Calu3 (cell line): ENCODE measurements at places on chromosomes 1 and 21. TPM values are rescaled to one million over a fixed set of nuclear protein-coding genes. Genes with fewer than 3 reads are reported as not detected.

Gene ABCG1
- total RNA-seq, result 0.19 and 0.29 TPM in 2 replicates

Gene PDPN
- total RNA-seq, result not detected in 2 replicates

Gene PRPF38A
- 46.7 and 52.4 TPM in 2 replicates for total RNA-seq

Gene PTAFR
- 2.4 and 2.5 TPM in 2 replicates for total RNA-seq

DNA sequence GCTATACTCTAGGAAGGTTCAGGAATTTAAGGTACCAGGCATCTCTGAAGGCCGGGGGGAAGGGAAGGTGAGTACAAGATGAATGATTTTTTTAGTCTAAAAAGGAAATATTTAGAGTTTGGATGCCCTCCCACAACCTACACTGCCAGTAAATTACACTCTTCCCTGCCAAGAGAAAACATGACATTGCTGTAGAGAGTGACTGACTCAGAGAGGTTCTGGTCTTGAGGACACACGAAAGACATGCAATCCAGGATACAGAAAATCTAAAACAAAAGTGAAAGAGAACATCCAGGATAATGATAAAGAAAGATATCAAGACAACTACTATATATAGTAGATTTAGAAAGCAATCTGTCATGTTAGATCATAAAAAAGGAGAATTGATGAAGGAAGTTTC is 200.5 kb downstream of the TYW3 start:
- H3K27ac ChIP-seq, result no peak overlapping the region
- no peak overlapping the region for H3K4me3 ChIP-seq
- H3K4me1 ChIP-seq, result no peaks in the 10 kb centered on the region
- H3K27me3 ChIP-seq, result no peaks in the 10 kb centered on the region

- no peak overlapping the region for H3K27ac ChIP-seq
- no peaks in the 10 kb centered on the region for H3K27me3 ChIP-seq
- no peak overlapping the region for H3K4me3 ChIP-seq
- peak; percentile 76 for DNase-seq
Observed at GRCh38 chr1:39258146-39258924, 53.8 kb downstream of the MACF1 start.

- H3K27me3 ChIP-seq, result peaks cover 26% of the 10 kb centered on the region
- no peaks in the 10 kb centered on the region for H3K4me1 ChIP-seq
- no peak overlapping the region for H3K27ac ChIP-seq
- H3K4me3 ChIP-seq, result no peak overlapping the region
- H3K36me3 ChIP-seq, result no peaks in the 10 kb centered on the region
- DNase-seq, result no peak
Observed at GRCh38 chr1:22639286-22639685, 2.9 kb downstream of the C1QA start.

DNA sequence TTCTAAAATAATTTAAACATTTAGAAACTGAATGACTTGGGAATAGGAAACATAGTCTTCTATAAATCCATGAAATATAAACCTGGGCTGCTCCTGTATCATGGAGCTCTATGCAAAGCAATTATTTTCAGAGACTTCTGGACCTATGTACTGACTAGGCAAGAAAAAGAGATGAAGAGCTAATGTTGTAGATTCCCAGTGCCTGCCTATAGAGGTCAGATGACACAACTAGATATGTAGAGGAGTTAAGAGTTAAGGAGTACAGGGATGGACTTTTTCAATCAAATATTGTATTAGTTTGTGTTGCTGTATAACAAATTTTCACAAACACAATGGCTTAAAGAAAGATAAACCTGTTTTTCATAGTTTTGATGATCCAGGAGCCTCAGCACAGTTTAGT is 1434.5 kb downstream of the KCNT2 start:
- H3K4me3 ChIP-seq, result no peak overlapping the region
- DNase-seq, result no peak
- no peaks in the 10 kb centered on the region for H3K36me3 ChIP-seq
- no peaks in the 10 kb centered on the region for H3K27me3 ChIP-seq

DNA sequence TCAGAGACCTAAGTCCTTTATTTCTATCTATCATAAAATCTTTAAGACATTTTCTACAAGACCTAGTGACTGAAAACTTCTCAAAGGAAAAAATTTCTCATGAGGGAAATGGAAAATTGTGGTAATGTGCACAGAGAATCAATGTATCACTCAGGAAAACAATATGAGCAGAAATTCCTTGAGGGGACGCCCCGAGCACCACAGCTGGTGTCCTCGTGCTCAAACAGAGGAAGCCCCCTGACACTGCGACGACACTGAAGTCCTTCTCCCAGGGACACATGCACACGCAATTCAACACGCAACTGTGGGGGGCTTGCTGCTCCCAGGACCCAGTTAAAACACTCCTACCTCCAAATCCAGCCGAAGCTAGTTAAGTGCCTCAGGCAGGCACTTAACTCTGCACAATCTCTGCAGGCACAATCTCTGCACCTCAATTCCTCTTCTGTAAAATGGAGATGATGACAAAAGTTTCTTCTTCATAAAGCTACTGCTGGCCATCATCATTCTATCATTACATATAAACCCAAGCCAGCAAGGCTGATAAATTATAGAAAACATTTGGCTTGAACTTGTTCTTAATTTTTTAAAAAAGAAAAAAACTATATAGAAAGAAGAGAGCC is 16.0 kb downstream of the ZBTB17 start:
- H3K27me3 ChIP-seq, result no peaks in the 10 kb centered on the region
- DNase-seq, result no peak
- H3K36me3 ChIP-seq, result peaks cover 9% of the 10 kb centered on the region
- H3K27ac ChIP-seq, result no peak overlapping the region
- peaks cover 10% of the 10 kb centered on the region for H3K4me1 ChIP-seq
- H3K4me3 ChIP-seq, result no peak overlapping the region

GRCh38 chr1:231528172-231529029 is at the start of gene TSNAX:
TSNAX (plus strand) TSS chr1:231528669; CDS start chr1:231528811, 142 bp downstream.
- peak within 1 kb of the TSS; percentile 98 for H3K4me3 ChIP-seq
- H3K27me3 ChIP-seq, result no peaks in the 10 kb centered on the region
- peaks cover 26% of the 10 kb centered on the region for H3K4me1 ChIP-seq
- peaks cover 37% of the 10 kb centered on the region for H3K36me3 ChIP-seq

- no peak overlapping the region for H3K4me3 ChIP-seq
- no peak for DNase-seq
- no peaks in the 10 kb centered on the region for H3K36me3 ChIP-seq
- H3K27ac ChIP-seq, result no peak overlapping the region
- H3K27me3 ChIP-seq, result no peaks in the 10 kb centered on the region
Observed at GRCh38 chr21:28099001-28099705, 893.5 kb downstream of the LTN1 start.

DNA sequence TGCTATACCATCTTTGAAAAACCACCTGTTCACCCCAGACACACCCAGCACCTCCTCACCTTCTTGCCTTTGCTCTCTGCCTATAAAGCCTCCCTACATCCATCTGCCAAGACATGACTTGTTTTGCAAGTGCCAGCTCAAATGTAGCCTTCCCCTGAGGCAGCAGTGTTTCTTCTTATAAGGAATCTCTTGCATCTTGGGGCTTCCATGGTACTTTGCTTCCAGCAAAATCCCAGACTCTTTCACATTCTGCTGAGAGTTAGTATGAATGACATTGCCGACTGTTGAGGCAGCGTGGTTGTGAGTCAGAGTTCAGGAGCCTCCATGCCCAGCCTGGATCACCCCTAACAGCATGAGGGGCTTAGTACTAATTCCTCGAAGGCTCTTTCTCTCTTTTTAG is 217.4 kb upstream of the RUNX1 start:
- no peaks in the 10 kb centered on the region for H3K27me3 ChIP-seq
- peak overlapping the region; percentile 18 for H3K27ac ChIP-seq
- H3K4me3 ChIP-seq, result no peak overlapping the region
- H3K36me3 ChIP-seq, result no peaks in the 10 kb centered on the region

DNA sequence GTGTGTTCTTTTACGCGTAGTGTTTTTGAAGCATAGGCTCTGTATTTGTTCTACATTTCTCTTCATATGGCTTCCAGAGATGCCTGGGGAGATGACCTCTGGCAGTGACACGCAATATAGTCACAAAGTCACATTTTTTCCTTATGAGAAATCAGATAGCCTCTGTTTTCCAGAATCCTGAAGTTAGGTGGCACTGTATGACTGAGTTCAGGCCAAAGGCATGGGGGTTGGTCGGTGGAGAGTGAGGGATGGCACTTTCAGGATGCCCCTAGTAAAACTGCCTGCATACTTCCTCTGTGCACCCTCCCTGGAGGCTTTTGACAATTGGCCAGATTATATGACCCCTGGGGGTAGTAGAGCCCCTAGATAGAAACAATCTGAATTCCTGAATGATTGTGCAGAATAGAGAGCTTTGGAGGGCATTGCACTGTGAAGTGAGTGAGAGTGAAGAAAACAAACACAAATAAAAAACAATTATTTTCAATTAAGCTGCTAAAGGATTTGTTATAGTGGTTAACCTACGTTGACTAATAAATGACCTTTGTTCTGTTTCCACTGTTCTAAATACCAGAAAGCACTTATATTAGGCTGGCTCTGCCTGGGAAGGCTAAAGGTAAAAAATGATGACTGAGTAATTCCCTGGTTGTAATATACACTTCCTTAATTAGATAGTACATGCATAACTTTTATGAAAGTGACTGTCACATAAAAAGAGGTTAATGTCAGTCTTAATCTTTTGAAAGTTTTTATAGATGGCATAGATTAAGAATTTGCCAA is 1660.8 kb downstream of the PLA2G4A start:
- peak overlapping the region; percentile 7 for H3K27ac ChIP-seq
- H3K27me3 ChIP-seq, result no peaks in the 10 kb centered on the region
- DNase-seq, result peak; percentile 37
- H3K4me3 ChIP-seq, result no peak overlapping the region
- no peaks in the 10 kb centered on the region for H3K36me3 ChIP-seq

DNA sequence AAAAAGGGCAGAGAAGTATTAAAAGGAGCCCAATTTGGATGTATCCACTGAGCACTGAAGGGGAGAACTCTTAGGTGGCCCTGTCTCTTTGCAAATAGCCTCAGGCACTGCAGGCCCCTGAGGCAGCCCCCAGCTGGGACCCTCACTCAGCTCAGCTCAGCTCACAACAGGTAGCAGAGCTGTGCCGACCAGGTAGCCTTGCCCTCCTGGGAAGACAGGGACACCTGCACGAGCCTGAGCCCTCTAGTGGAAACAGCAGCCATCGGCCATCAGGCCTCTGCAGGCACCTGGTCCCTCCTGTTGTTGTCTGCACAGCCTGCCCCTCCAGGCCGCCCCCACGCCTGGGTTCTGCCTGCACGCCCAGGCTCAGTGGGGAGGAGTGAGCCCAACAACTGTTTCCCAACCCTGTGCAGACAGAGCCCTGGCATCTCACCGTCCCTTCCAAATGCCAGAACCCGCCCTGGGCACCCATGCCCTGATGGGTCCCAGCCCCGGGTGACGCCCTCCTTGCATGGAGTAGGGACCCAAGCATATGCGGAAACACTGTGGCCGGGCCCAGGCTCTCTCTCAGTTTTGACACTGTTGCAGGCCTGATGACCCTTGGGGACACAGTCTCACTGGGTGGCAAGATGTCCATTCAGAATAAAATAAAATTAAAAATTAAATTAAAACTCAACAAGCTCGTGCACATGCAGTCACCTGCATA is 60.0 kb upstream of the AJAP1 start:
- no peak for DNase-seq
- no peaks in the 10 kb centered on the region for H3K4me1 ChIP-seq
- H3K27me3 ChIP-seq, result no peaks in the 10 kb centered on the region
- H3K4me3 ChIP-seq, result no peak overlapping the region
- H3K27ac ChIP-seq, result no peak overlapping the region
- H3K36me3 ChIP-seq, result no peaks in the 10 kb centered on the region

- H3K36me3 ChIP-seq, result no peaks in the 10 kb centered on the region
- H3K27me3 ChIP-seq, result no peaks in the 10 kb centered on the region
- DNase-seq, result no peak
- no peak overlapping the region for H3K4me3 ChIP-seq
- no peaks in the 10 kb centered on the region for H3K4me1 ChIP-seq
Observed at GRCh38 chr1:116804736-116805135, 50.5 kb downstream of the CD2 start.

- H3K27ac ChIP-seq, result no peak overlapping the region
- no peaks in the 10 kb centered on the region for H3K4me1 ChIP-seq
- H3K4me3 ChIP-seq, result peak overlapping the region; percentile 92
- peaks cover 24% of the 10 kb centered on the region for H3K36me3 ChIP-seq
- no peaks in the 10 kb centered on the region for H3K27me3 ChIP-seq
Observed at GRCh38 chr1:109040989-109041620, 797 bp downstream of the WDR47 start.

- peak overlapping the region; percentile 30 for H3K27ac ChIP-seq
- peaks cover 51% of the 10 kb centered on the region for H3K4me1 ChIP-seq
- no peak overlapping the region for H3K4me3 ChIP-seq
- peak; percentile 53 for DNase-seq
Observed at GRCh38 chr1:63935143-63935542, 161.3 kb downstream of the ROR1 start.

GRCh38 chr1:114081437-114082303 is 72.0 kb downstream of the SYT6 start:
- no peak for DNase-seq
- no peak overlapping the region for H3K4me3 ChIP-seq
- no peaks in the 10 kb centered on the region for H3K4me1 ChIP-seq

GRCh38 chr1:203328714-203329122 is 22.2 kb downstream of the FMOD start:
- peak overlapping the region; percentile 1 for H3K4me3 ChIP-seq
- H3K36me3 ChIP-seq, result peaks cover 10% of the 10 kb centered on the region
- H3K27ac ChIP-seq, result no peak overlapping the region
- H3K27me3 ChIP-seq, result peaks cover 38% of the 10 kb centered on the region
- peak; percentile 58 for DNase-seq
- H3K4me1 ChIP-seq, result peaks cover 21% of the 10 kb centered on the region

- no peaks in the 10 kb centered on the region for H3K27me3 ChIP-seq
- no peak for DNase-seq
- H3K27ac ChIP-seq, result no peak overlapping the region
- H3K36me3 ChIP-seq, result no peaks in the 10 kb centered on the region
- H3K4me1 ChIP-seq, result no peaks in the 10 kb centered on the region
Observed at GRCh38 chr1:164250365-164250764, 308.6 kb upstream of the PBX1 start.

GRCh38 chr1:224387302-224387912 is 30.7 kb downstream of the CNIH4 start:
- peaks cover 71% of the 10 kb centered on the region for H3K36me3 ChIP-seq
- no peaks in the 10 kb centered on the region for H3K27me3 ChIP-seq
- no peak overlapping the region for H3K27ac ChIP-seq
- H3K4me1 ChIP-seq, result no peaks in the 10 kb centered on the region

GRCh38 chr1:161486806-161487741 is 18.2 kb upstream of the FCGR2A start:
- no peak overlapping the region for H3K27ac ChIP-seq
- peaks cover 60% of the 10 kb centered on the region for H3K27me3 ChIP-seq
- DNase-seq, result peak; percentile 58
- H3K4me1 ChIP-seq, result no peaks in the 10 kb centered on the region
- no peak overlapping the region for H3K4me3 ChIP-seq
- no peaks in the 10 kb centered on the region for H3K36me3 ChIP-seq
